ENCODE measurements at places on chromosomes 4 and X.

GRCh38 chr4:69116645-69117321 is 20.5 kb downstream of the UGT2B7 start:
- no peak for DNase-seq

DNA sequence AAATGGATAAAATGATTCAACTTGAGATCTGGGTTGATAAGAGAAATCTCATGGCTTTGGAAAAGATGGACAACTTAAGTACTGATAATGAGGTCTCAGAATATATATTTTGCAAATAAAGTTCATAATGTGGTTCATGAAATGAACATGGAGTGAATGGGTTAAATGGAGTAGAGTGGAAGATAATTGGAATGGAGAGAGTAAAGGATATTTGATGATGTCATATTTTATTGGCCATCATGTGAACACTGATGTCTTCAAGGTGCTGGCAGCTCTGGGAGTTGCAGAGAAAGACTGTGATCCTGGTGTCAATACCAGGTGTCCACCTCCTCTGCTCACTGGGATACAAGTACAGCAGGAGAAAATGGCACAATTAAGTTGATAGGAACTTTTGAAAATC is 133.9 kb upstream of the ZXDA start:
- no peak for DNase-seq

DNA sequence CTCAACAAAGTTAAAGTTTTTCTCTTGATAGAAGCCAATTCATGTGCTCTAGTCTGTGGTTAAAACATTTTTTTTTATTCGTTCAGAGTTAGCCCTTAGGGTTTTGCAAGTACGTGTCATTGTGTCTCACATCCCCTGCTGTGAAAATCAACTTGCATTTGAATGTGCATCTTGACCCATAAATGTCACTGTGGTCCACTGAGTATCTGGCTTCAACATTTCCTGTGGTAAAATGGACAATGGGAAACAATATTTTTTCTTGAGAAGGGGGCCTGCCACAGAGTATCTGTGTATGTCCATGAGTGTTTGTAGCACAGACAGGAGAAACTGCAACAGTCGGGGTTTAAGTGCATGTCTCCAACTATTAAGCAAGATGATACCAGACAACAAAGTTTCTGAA is 554.8 kb upstream of the TENM3 start:
- DNase-seq, result no peak

- no peak for DNase-seq
These were observed 141.7 kb downstream of the BRWD3 start for GRCh38 chrX:80667967-80668366.

DNA sequence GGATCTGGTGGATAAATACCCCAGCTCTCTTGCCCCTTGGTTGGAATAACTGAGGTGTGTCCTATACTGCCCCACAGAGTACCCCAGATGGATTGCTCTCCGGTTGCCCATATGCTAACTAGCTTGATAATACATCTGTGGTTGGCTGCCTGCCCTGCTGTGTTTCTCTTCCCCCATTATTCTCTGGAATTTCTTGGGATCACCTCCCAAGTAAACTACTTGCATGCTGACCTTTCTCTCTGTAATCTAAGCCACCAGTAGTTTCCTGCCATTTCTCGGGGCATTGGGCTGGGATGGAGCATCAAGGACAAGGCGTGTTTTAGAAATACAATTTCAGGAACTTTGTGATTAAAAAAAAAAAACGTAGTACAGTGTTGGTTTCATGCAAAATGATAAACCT is 25.2 kb downstream of the PPP1R2C start:
- DNase-seq, result no peak

GRCh38 chr4:140595065-140595464 is 26.3 kb upstream of the UCP1 start:
- no peak for DNase-seq
